ENCODE measurements at places on chromosomes 12 and 14.

DNA sequence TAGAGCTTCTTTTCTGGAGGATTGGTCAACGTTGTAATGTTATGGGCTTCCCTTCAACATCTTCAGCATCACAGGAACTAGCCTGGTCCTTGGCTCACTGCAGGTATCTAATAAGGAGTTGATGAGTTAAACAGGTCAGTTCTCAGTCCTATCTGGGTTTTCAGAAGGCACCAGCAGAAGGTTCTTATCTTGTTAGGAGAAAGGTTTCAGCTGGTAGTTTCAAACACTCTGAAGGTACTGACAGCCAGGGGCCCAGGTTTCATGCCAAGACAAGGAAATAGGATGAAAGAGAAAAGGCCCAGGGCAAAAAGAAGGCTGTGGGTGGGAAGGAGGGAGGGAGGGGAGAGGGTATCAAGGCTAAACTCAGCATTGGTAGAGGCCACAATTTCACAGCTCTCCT is 21.4 kb downstream of the TMEM229B start:
- DNase-seq, result no peak

DNA sequence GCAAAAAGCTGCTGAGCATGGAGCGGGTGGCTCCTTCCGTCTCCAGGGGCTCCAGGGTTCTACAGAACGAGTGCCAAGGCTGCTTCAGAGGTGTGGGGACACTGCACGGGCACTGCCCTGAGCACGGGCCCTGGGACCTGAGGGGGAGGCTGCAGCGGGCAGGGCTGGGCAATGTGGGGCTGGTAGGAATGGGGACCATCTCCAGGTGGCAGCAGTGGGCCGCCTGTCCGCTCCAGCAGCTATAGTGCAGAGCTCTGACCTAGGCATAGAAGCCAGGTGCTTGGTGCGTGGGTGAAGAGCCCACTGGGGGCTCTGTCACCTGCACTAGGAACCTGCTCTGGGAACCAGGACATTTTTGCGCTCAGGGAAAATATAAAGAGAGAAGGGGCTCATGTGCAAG is 22.3 kb downstream of the HDAC7 start:
- no peak for DNase-seq

DNA sequence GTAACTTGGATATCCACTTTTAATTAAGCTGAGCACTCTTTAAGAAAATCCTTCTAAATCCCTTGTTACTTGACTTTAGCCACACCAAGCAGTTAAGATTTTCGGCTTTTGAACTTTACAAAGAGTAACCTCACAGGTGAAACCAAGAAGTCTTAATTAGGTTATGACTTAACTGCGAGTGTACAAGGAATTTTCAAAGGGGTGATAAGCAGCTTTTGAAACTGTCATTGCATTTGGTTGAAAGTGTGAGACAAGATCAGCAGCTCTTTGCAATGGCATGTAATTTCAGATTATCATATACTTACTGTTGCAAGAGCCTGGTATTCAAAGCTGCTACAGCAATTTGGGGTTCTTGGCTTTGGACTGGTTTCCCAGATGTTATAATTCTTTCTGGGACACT is 137.5 kb downstream of the TMEM117 start:
- no peak for DNase-seq

GRCh38 chr12:92765871-92766270 is 63.1 kb downstream of the PLEKHG7 start:
- no peak for DNase-seq

- DNase-seq, result no peak
These were observed 611.0 kb downstream of the FSCB start for GRCh38 chr14:43896044-43896443.

DNA sequence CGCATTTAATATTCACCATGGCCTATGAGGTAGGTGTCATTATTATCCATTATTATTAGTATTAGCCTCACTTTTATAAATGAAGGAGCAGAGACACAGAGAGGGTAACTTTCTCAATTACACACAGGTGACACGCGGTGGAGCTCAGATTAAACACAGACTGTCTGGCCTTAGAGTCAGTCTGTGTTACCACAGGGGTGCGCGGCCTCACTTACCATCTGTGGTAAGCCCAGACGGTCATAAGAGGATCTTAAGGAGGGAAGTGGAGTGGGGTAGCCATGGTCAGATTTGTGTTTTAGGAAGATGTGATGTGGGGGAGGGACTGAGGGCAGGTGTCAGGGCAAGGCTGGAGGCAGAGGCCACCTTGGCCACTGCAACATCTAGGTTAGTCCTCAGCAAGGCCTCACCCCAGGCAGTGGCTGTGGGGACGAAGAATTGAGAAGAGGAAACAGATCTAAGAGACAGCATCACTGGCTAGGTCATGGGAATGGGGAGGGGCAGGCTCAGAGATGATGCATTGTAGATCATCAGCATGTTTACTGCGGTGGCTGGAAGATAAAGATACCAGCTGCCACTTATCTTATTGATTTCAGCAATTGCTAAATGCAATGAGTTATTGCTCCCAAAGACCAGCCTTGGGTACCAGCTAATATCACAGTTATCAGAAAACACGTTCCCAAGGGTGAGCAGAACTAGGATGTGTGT is 67.1 kb downstream of the SERPINA3 start:
- no peak for DNase-seq

DNA sequence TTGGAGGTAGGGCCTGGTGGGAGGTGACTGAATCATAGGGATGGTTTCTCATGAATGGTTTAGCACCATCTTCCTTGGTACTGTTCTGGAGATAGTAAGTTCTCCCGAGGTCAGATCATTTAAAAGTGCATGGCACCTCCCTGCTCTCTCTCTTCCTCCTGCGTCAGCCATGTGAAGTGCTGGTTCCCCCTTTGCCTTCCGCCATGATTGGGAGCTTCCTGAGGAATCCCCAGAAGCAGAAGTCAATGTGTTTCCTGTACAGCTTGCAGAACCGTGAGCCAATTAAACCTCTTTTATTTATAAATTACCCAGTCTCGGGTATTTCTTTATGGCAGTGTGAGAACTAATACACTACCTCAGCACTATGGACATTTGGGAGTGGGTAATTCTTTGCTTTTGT is 4.8 kb upstream of the LGMN start:
- DNase-seq, result no peak

DNA sequence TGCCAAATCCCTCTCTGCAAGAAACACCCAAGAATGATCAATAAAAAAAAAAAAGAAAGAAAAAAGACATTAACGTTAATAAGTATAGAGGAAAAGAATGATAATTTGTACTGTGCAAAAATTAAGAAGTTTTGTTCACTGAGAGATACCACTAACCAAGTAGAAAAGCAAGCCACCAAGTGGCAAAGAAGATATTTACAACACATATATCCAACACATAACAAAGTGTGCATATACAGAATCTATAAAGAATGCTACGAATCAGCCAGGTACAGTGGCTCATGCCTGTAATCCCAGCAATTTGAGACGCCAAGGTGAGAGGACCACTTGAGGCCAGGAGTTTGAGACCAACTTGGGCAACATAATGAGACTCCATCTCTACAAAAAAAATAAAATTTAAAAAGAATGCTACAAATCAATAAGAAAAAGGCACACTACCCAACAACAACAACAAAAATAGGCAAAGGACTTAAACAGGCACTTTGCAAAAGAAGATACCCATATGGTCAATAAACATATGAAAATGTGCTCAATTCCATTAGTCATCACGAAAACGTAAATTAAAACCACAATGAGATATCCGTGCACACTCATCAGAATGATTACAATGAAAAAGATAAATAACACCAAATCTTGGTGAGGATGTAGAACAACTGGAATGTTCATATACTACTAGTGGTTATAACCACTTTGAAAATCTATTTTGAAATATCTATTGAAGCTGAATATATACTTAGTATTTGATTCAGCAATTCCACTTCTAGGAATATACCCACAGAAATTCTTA is 19.8 kb downstream of the GALNT4 start:
- no peak for DNase-seq

DNA sequence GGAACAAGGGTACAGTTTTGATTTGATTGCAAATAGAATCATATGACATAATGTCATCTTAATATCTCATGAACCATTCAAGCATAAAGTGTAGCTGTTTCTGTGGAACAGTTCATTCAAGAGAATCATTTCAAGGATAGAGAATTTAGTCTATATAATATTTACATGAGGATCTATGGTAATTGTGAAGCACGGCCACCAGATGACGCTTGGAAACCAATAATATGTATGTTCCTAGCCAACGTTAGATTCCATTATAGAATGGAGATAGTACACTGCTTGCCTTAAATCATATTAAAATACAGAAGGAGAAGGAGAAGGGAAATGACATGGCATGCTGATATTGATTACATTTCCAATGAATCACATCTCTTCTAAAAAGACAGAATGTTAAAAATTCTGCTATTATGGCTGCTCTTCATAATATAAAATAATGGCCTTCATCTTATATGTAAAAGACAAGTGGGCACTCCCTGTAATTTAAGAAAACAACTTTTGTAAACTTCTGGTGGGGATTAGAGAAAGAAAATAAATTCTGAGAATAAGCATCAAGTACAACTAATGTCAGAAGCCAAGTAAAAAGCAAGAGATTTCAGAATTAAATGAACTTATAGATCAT is 351.0 kb downstream of the NAV3 start:
- no peak for DNase-seq
